ENCODE measurements at places on chromosomes 11 and 22.

GRCh38 chr22:42194953-42195352, 64.3 kb upstream of the CYP2D6 start:
- DNase-seq = no peak

DNA sequence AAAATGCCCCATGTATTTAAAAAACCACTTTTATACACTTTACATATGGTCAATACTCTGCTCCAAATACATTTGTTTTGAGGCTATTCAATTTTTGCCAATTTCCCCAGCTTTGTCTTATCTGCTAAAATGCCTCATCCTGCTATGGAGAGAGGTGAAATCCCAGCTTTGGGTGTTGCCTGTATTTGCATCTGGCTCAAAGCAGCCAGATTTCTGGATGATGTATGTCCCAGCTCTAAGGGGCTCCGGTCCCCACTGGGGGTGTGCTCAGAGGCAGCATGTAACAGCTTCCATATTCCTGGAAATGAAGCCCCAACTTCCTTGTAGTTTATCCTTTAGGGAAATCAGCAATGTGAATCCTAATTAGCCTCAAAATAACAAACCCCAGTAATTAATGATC, 59.5 kb downstream of the WT1 start:
- no peak for DNase-seq

DNA sequence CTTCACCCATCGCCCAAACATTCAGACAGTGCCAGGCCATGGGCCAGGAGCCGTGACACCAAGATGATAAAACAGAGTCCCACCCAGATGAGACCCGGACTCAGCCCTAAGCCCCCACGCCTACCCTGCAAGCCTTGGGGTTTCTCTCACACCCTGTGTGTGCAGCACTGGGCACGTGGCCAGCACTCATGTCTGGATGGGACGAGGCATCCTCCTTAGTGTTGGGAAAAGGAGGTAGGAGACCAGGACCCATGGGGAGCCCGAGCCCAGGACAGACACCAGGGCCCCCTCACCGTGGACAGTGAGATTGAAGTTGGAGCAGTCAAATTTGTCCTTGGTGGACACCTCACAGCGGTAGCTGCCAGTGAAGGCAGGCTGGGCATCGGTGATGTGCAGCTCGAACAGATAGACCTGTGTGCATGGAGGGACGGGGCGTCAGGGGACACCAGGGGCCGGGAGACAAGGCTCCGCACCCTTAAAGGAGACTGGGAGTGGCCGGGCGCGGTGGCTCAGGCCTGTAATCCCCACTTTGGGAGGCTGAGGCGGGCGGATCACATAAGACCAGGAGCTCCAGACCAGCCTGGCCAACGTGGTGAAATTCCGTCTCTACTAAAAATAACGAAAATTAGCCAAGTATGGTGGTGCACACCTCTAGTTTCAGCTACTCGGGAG, 4.2 kb downstream of the MYBPC3 start:
- DNase-seq = no peak

DNA sequence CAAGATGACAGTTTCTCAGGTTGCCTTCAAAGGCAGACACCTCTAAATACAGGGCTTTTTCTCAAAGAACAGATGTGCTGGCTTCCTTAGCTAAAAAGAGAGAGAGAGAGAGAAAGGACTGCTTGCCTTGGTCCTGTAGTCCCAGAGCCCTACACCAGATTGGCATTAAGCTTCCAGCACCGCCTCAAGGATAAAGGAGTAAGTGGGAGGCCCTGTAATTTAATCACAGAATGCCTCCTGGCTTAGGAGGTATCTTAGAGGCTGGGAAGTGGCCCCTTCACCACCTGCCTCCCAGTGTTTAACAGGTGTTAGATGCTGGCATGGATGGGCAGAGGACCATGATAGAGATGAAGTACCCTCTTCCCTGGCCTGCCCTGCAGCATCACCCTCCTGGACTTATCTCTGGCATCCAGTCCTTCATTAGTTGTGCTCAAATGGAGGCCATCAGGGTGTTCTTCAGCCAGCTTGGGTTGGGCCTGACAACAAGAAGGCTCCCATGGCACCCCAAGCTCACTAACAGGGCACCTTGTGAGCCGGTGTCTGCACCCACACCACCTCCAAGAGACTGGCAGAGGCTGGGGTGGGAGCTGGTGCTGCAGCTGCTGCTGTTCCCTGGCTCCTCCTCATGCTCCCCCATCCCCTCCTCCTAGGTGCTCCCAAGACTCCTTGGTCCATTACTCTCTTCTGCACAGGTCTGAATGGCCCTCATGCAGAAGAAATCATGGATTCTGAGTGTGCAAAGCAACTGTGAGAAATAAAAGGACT, 32.5 kb downstream of the ABCC8 start:
- DNase-seq = no peak

DNA sequence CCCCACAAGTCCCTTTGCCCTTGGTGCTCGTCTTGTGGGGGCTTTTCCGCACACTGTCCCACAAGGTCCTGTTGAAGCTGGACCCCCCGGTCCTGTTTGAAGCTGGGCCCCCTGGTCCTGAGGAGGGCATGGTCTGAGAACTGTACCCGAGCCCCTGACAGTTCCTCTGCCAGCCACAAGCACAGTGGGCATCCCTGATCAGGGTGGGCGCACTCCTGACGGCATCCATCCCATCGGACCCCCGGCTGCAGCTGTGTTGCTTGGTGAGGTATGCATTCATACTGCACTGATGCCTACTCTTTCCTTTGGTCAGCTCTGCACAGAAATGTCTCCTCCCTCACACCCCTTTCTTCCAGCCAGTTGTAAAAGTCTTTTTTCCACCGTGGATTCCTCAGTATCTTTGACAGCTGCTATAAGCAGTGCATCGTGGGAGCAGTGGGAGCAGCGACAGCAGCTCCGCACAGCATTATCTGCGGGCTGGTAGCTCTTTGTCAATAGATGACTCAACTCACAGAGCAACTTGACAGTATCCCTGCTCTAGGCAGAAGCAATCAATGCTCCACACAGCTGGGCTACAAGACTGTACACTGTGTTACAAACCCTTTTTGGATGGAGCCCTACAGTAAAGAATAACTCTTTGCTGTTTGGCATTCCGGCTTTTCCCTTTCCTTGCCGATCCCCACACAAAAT, 1030.8 kb upstream of the CCDC90B start:
- DNase-seq = no peak

DNA sequence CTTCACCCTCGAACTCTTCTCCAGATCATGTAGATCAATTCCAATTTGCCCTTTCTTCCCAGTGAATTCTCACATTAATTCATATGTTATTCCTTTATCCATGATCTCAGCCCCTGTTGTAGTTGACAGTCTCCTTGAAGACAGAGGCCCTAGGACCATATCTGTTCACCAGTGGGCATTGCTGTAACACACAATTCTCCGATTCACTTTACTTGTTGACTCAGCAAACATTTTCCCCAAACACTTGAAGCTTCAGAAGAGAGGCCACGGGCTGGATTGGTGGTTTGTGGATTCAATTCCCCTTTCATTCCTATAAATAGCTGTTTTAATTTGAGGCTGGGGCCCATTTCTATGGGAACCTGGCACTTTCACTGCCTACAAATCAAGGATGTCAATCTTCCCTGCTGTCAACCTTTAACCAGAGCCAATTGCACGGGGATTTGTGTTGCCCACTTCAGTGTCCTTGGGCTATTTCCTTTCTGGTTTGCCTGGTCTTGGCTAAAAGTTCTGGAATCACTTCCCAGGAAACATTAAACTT, 393.0 kb upstream of the KIRREL3 start:
- no peak for DNase-seq

GRCh38 chr11:58963551-58964104, 24.3 kb downstream of the GLYATL1 start:
- no peak for DNase-seq

- DNase-seq = no peak
Measured at GRCh38 chr11:83115026-83115425, 41.9 kb upstream of the PCF11 start.

DNA sequence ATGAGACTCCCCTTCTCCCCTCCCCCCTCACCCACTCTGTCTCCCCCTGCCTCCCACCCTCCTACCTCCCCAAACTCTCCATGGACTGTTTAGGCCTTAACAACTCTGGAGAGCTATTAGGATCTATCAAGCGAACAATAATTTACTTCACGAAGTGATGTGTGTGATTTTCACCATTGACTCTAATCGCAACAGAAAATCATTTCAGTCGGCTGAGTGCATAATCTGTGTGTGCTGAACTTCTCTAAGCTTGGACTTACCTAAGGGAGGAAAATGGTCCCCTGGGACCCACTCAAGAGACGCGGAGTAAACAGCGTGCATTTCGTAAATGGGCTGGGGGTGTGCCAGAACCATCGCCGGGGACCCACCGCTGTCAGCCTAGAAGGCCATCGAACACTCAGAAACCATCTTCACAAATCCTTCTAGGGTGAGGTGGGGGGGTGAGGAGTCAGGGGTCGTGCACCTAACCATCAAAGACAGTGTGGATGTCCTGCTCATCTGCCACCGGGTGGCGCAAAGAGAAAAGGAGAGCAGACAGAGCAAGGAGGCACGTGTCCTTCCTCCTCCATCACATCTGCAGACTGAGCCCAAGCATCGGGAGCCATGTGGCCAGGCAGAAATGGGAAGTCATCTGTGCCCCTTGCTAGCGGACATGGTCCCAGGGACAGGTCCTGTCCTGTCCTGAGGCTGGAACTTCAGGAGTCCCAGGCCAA, 62.1 kb upstream of the NUP50 start:
- no peak for DNase-seq

GRCh38 chr11:27563641-27564040, 57.1 kb upstream of the LIN7C start:
- no peak for DNase-seq

DNA sequence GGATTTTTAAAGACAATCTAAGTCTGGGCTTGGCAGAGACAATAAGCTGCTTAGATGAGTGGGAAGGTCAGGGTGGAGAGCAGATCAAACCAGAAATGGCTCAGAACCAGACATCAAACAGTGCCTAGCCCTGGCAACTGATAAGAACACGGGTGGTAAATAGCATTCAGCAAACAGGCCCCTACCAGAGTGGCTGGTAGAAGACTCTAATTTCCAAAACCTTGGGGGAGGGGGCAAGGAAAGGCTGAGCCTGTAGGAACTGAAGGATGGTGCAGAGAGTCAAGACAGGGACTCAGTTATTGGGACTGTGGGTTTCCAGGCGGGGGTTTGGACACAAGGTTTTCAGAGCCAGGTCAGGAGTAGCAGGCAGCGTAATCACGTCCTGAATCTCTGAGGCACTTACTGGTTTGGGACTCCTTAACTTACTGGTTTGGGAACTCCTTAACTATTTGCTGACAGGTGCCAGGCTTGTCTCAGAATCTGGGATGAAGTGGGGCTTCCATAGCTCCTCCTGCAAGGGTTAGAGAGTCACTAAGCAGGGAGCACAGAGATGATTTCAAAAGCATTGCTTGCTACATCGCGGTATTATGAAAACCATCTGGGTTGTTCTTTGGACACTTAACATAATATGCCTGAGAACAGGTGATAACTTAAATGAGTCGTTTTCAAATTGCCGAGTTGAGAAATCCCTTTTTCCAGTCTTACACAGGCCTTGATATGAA, 5.7 kb upstream of the ABTB2 start:
- no peak for DNase-seq

- no peak for DNase-seq
Measured at GRCh38 chr22:45506816-45507360, 4.2 kb downstream of the FBLN1 start.

DNA sequence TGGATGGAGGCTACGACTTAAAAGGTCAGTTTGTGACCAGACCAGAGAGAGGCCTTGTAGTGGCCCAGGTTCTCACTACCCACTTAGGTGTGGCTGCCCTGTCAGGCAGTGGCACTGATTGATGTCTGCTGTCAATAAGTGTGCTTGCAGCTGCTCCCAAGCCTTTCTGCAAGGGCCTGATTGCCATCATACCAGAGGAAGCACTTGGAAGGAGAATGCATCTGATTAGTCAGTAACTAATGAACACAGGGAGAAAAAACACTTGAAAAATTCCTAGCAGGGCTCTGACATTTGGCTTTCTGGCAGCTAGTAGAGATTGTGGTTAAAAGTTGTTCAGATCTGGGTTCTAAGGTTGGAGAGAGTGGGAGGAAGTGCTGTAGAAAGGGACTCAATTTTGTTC, 107.5 kb downstream of the NAV2 start:
- DNase-seq = no peak

GRCh38 chr22:24455751-24456426, 28.5 kb downstream of the ADORA2A start:
- no peak for DNase-seq

GRCh38 chr11:4044976-4045646, 49.5 kb upstream of the RRM1 start:
- no peak for DNase-seq

- DNase-seq = no peak
Measured at GRCh38 chr11:94217705-94218104, 86.7 kb upstream of the IZUMO1R start.

DNA sequence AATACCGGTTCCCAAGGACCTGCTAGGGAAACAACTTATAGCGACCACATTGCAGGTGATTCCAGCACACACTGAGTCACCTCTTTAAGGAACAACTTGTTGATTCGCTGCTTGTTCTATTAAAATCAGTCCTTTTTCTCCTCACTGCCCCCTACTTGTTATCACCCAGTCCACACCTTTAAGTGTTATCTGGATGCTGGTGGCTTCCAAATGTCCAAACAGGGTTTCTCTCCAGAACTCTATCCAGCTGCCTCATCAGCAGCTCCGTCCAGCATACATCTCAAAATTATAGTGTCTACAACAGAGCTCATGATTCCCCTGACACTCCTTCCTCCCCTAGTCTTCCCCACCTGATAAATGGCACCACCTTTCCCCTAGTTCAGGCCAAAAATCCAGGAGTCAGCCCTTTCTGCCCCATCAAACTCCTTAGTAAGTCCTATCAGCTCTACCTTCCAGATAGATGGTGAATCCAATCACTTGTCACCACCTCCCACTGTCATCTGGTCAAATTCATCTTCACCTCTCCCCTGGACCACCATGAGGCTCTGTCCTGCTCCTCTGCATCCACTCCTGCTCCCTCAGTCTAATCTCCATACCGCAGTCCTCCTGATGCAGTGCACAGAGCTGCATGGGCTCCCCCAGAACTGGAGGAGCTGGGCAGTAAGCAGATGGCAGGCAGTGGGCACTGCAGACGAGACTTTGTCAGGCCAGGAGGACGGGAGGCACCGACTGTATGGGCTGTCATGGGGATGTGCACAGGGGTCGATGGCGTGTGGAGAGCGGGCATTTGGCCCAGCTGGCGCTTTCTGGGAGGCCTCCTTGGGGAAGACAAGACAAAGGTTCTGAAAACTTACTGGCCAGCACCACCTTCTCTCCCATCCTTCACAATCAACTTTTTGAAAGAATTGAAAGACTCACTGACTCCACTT, 19.3 kb downstream of the IL10RA start:
- DNase-seq = no peak

GRCh38 chr11:2211113-2211971, 39.7 kb upstream of the TH start:
- no peak for DNase-seq

GRCh38 chr11:132981131-132981956, 551.0 kb downstream of the OPCML start:
- no peak for DNase-seq
